MCF 10A (cell line): ENCODE measurements at places on chromosomes 11 and 22. TPM values are rescaled to one million over a fixed set of nuclear protein-coding genes. Genes with fewer than 3 reads are reported as not detected.
A peak's percentile ranks its signal among the peaks of the same experiment; 100 is the strongest.

Gene APOA1
- not detected in 2 replicates for total RNA-seq

Gene OR52B6
- not detected in 2 replicates for total RNA-seq

Gene PAMR1
- 0.51 TPM in 1 of 2 replicates, not detected in the other for total RNA-seq

GRCh38 chr11:119727523-119728151 is 1.4 kb downstream of the NECTIN1 start:
- peak overlapping the region; percentile 81 for H3K4me3 ChIP-seq
- peaks cover 16% of the 10 kb centered on the region for H3K4me1 ChIP-seq
- no peaks in the 10 kb centered on the region for H3K27me3 ChIP-seq
- no peaks in the 10 kb centered on the region for H3K36me3 ChIP-seq
- peak; percentile 32 for DNase-seq
